Fibroblast of the aortic adventitia (primary cell): ENCODE measurements at places on chromosomes 7 and 10.

GRCh38 chr10:71379118-71379766 lies 17.5 kb upstream of the CDH23 start:
- no peak for DNase-seq

GRCh38 chr10:1297566-1298301 lies 241.5 kb downstream of the WDR37 start:
- DNase-seq = no peak

DNA sequence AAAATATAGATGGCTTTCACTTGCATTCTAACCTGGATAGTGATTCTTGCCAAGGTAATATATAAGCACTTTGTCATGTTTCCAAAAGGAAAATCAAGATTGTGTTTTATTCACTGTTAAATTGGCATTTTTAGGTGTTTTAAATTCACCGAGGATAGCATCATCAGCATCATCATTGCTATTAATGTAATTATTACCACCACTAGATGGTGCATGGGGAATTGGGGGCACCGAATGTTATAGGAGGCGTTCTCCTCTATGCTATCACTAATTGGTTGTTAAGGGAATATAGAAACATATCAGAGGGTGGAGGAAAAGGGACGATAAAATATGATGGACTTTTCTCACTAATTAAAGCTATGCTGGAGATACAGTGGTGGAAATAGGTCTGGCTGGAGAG lies 95.5 kb downstream of the CELF2 start:
- no peak for DNase-seq

GRCh38 chr10:99537086-99537988 lies 4.6 kb downstream of the NKX2-3 start:
- DNase-seq = no peak

DNA sequence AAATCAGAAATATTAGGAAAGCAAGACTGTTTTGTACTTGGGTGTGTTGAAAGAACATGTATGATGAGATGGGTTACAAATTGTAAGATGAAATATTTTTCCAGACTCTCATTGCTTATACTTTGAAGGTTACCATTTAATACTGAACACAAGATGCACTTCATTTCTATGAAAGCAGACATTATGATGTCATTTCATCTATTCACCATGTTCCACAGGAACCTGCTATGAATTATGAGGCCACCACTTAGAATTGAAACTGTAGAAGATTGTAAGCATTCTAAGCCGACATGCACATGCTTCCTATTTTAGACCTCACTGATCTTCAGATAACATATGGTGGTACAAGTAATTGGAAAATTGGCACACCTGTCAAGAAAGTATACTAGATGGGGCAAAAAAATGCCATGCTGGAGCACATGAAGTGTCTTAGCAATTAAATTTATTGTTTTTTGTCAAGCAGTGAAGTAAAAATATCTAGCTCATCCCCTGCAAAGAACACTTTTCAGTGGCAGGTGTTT lies 195.0 kb downstream of the PHF14 start:
- DNase-seq = no peak

- peak; percentile 45 for DNase-seq
Observed at GRCh38 chr10:75143353-75143752, 31.9 kb downstream of the SAMD8 start.

DNA sequence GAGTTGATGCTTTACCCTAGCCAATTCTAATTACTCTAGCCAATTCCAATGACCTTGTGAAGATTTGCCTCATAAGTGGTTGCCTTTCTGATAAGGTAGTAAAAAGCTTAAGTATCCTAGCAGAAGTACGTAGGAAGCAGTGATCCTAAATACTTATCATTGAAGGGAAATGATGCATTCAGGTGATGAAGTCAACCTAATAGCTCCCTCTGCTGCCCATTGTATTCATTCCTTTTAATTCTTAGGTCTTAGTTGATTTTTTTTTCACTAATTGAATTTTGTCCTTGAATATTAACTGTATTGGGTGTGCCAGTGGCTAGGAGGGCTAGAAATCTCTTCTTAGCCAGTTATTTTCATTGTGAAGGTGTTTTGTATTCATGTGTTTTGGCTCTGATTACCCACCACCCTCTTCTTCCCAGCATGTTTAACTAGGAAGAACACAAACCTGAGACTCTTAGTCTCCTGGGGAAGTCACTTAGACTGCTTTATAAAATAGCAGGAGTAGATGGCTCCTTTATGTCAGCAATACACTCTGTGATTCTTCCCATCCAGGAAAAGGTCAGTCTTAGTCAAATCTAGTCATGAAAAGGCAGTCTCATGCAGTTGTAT lies 46.3 kb downstream of the PLEKHA8 start:
- peak; percentile 69 for DNase-seq

GRCh38 chr7:157865351-157866165 lies 528.8 kb downstream of the DNAJB6 start:
- no peak for DNase-seq

DNA sequence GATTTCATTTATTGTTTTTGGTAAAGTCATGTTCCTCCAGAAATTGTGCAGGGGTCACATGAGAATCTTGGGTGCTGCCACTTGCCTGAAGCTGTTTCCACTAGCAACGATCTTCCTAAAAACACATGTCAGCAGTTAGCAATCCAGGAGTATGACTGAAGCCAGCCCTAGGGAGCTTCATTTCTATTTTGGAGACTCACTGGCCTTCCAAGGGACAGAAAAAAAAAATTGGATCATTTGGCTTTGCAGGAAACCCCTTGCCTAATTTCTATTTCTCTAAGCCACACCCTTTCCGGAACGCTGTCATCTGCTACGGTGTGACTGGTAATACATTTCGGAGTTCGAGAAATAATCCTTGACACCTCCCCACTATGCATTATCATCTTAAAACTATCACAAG lies 204.7 kb downstream of the TAX1BP1 start:
- peak; percentile 58 for DNase-seq

DNA sequence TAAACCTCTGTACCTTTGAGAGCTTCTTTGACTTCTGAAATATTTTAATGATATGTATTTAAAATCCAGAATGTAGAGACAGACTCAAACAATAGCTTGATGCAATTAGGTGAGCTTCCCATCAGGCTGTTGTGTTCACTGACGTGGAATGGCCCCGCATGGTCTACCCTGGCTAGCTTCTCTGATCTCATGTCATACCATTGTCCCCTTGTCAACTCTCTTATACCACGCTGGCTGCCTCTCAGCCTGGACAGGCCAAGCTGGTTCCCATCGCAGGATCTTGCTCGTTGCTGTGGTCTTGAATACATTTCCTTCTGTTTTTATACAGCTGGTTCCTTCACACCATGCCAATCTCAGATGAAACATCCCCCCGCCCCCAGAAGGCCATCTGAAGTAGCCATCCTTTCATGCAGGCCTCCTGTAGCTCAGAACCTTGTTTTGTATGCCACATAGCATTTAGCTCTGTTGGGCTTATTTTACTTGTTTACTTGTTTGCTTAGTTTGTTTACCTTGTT lies 84.2 kb downstream of the FANK1 start:
- DNase-seq = no peak

DNA sequence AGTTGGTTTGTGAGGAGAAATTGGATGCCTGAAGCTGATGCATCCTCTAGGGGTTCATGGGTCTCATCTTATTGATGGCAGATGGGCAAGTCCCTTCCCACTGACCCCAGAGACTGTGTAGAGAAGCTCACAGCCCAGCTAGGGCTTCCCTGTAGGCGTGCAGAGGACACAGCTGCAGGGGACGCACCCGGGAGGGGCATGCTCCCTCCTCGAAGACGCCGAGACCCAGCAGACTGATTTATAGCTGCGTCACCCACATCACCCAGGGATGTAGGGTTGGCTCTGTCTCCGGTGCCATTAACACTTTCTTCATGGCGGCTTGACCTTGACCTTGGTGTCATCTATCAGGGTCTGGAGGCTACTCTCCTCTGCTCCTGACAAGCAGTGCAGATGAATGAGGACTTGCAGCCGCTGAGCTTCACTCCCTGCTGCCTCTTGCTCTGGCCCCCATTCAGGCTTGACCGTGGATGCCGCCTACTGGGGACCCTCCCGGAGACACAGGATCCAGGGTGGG lies 549.7 kb downstream of the TCERG1L start:
- DNase-seq = no peak

GRCh38 chr7:49706106-49706505 lies 67.3 kb upstream of the VWC2 start:
- DNase-seq = no peak

- DNase-seq = peak; percentile 65
Observed at GRCh38 chr10:88819290-88819689, 16.8 kb downstream of the LIPM start.

DNA sequence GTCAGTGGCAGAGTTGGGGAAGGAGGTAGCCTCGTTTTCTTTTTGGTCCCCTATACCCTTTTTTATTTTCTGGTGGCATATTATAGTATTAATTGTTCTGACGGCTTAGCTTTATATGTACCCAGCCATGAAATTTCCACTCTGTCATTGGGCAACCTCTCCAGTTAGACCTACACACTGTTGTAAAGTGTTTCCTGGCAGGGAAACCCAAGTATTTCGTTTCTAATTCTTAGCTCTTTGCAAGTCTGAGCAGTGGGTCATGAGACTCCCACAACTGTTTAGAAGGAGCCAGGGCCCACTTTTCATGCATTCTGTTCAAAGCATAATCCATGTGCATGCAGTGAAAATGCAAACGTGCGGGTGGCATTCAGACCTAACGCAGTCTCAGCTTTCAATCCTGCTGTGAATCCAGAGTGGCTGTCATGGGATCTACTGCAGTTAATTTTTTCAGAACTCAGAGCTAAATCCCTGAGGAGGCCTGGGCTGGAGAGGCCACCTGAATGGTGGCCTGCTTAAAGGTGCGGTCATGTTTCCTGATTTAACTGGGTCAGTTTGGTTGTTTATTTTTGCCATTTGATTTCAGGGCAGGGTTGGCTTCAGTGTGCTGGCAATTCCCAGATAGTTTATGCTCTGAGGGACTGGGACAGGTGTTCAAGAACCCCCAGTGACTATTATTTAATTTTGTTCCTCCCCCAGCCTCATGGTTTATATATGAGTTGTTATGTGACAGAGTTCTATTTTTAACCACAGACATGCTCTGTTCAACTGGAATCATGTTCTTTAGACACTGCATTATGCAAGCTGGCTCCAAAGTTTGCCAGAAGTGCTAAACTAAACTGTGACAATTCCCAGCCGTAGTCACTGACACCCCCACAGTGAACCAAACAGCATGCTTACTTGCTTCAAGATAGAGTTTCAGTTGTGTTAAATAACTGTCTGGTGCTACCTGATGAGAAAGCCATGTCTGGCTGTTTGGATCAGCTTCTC lies 27.4 kb upstream of the SYPL1 start:
- peak; percentile 51 for DNase-seq

- no peak for DNase-seq
Observed at GRCh38 chr10:71078454-71079145, 133.8 kb upstream of the UNC5B start.

DNA sequence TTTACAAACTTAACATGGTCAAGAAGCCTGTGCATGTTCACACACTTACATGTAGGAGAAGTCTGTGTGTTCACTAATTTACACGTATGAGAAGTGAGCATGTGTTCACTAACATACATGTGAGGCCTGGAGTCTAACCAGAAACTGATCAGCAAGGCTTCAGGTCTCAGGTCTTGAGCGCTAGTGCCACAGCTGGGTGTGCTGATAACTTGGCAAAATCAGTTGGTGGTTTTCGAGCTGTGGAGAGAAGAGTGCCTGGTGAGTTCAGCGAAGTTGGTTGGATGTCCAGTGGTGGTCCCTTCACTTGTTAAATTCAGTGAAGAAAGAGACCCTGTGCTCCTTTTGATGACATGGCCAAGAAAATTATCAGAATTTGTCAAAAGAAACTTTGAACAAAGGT lies 98.7 kb downstream of the CELF2 start:
- no peak for DNase-seq

DNA sequence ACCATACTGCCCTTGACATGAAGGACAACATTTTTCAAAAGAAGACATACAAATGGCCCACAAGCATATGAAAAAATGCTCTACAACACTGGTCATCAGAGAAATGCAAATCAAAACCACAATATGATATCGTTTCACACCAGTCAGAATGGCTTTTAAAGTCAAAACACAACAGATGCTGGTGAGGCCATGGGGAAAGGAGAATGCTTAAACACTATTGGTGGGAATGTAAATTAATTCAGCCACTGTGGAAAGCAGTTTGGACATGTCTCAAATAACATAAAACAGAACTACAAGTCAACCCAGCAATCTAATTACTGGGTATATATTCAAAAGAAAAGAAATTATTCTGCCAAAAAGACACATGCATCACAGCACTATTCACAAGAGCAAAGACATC lies 4.2 kb upstream of the NT5C3A start:
- DNase-seq = no peak

DNA sequence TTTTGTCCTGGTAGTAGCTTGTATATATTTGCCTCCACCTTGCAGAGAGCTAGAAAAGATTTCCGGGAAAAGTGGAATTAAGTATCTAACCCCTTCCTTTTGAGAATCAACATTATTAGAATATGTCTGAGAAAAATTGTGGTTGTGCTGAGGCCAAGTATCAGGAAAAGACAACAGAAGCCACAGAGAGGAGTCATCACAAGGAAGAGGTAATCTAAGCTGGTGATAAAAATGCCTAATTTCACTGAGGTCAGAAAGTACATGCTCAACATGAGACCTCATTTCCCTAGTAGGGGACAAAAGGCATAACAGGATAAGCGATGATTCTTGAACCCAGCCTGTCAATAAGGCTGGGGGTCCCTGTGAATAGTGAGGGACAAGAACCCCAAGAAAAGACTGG lies 97.0 kb upstream of the PDE1C start:
- no peak for DNase-seq

DNA sequence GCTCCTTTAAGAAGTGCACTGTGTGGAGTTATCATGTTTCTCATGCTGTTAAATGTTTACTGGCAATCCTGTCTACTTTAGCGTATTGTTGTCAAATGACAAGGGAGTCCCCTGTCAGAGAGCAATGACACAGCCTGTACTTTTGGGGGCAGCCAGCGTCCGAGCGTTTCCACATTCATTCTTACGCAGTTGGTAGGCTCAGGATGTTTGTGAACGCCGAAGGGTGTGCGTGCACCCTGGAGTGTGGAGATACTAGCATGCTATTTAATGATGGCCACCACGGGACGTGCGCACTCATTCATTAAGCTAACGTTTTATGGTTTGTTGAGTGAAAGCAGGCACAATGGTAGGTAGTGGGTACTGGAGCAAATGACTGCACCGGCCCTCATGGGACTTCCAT lies 48.0 kb downstream of the CUX1 start:
- DNase-seq = no peak
